Naive thymus-derived CD4-positive, alpha-beta T cell (primary cell): ENCODE measurements at places on chromosomes 1 and 21. TPM values are rescaled to one million over a fixed set of nuclear protein-coding genes. Genes with fewer than 3 reads are reported as not detected.

DNA sequence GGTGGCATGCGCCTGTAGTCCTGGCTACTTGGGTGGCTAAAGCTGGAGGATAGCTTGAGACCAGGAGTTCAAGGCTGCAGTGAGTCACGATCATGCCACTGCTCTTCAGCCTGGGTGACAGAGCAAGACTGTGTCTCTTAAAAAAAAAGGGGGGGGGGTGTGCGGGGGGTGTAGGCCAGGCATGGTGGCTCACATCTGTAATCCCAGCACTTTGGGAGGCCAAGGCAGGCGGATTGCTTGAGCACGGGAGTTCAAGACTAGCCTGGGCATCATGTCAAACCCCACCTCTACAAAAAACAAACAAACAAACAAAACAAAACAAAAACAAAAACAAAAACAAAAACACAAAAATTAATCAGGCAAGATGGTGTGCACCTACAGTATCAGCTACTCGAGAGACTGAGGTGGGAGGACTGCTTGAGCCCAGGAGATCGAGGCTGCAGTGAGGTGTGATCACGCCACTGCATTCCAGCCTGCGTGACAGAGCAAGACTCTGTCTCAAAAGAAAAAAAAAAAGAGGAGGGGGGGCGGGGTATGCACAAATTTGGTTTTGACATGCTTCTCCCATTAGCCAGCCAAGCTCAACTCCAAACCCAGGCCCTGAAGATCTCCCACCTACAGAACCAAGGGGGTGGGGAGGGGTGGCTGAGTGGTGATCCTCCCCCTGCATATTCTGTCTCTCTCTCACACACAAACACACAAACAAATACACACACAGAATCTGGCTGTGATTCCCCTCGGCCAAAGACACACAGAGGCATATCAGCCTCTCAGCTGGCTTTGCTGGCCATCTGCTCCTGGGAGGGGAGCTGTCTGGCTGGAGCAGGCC, 3.1 kb downstream of the PTAFR start:
- no peaks in the 10 kb centered on the region for H3K36me3 ChIP-seq
- no peak overlapping the region for H3K4me3 ChIP-seq
- H3K27me3 ChIP-seq, result no peaks in the 10 kb centered on the region

The KIAA1614 gene
- 0.24 TPM for total RNA-seq

The RIPK4 gene
- 0.76 TPM for total RNA-seq

DNA sequence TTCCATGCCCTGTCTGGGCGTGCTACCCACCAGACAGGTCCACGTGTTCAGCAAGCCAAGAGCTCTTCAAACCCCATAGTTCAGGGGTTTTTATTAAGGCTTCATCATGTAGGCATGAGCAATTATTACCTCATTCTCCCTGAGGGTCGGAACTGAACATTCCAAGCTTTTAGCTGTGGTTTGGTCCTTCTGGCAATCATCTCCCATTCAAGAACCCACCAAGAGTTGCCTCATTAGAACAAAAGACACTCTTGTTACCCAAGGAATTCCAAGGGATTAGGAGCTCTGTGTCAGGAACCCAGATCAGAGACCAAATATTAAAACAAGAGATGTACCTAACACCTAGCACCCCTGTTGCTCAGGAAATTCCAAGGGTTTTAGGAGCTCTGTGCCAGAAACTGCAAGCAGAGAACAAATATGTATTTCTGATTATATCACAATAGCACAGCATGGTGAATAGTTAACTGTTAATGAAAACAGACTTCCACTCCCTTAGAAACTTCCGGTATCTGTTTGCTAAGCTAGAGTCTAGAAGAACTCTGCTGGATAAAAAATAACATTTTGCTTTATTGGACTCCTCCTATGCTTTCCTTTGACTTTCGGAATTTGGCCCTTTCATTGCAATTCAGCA, 201.2 kb upstream of the L1TD1 start:
- no peaks in the 10 kb centered on the region for H3K27me3 ChIP-seq
- no peaks in the 10 kb centered on the region for H3K36me3 ChIP-seq
- H3K4me1 ChIP-seq, result no peaks in the 10 kb centered on the region
- H3K27ac ChIP-seq, result no peak overlapping the region

The CD1E gene
- 0.42 TPM for total RNA-seq

The FNDC5 gene
- not detected for total RNA-seq

- no peaks in the 10 kb centered on the region for H3K36me3 ChIP-seq
- H3K27me3 ChIP-seq, result no peaks in the 10 kb centered on the region
- no peak overlapping the region for H3K4me3 ChIP-seq
- DNase-seq, result no peak
- no peak overlapping the region for H3K27ac ChIP-seq
Observed at GRCh38 chr1:162003830-162004215, 19.8 kb downstream of the OLFML2B start.

DNA sequence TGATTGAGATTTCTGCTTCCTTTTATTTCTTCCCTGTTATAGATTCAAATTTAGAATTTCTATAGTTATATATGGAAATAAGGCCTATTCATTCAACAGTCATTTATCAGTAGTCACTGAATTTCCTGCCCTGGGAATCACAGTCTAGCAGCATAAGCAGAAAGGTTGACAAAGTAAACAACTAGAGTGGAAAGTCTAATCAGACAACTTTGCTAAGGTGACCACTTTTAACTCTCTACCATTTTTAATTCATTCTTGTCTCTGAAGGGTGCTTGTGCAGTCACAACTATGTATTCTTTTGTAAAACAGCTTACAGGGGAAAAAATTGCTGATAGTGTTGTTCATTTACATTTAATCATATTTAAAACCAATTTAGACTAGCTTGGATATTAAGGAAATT, 66.1 kb upstream of the PLA2G4A start:
- no peaks in the 10 kb centered on the region for H3K4me1 ChIP-seq
- no peaks in the 10 kb centered on the region for H3K36me3 ChIP-seq
- DNase-seq, result no peak
- H3K27me3 ChIP-seq, result no peaks in the 10 kb centered on the region
- no peak overlapping the region for H3K27ac ChIP-seq
- H3K4me3 ChIP-seq, result no peak overlapping the region

- no peaks in the 10 kb centered on the region for H3K27me3 ChIP-seq
- no peaks in the 10 kb centered on the region for H3K4me1 ChIP-seq
- no peaks in the 10 kb centered on the region for H3K36me3 ChIP-seq
- no peak overlapping the region for H3K27ac ChIP-seq
- no peak for DNase-seq
Observed at GRCh38 chr1:170164103-170164763, 18.5 kb downstream of the NTMT2 start.

The VANGL2 gene
- total RNA-seq, result not detected in 2 replicates

DNA sequence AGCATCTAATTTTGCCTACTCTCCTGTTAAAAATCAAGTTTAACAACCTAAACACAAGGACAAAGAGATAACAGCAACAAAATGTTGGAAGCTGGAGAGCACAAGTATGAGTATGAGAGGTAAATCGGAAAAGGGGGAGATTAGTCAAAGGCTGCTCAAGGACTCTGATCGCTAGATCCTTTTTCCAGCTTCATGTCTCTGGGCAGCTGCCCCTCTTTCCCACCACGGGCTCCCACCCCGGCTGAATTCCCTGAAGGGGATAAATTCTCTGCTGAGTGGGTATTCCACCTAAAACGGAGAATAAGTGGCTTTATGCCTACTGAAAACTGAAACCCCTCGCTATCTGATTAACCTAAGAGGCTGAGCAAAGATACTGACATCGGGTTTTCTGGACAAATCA, 696 bp upstream of the CTBS start:
- DNase-seq, result no peak
- peaks cover 2% of the 10 kb centered on the region for H3K36me3 ChIP-seq
- H3K4me1 ChIP-seq, result peaks cover 9% of the 10 kb centered on the region
- peak overlapping the region; percentile 69 for H3K27ac ChIP-seq

DNA sequence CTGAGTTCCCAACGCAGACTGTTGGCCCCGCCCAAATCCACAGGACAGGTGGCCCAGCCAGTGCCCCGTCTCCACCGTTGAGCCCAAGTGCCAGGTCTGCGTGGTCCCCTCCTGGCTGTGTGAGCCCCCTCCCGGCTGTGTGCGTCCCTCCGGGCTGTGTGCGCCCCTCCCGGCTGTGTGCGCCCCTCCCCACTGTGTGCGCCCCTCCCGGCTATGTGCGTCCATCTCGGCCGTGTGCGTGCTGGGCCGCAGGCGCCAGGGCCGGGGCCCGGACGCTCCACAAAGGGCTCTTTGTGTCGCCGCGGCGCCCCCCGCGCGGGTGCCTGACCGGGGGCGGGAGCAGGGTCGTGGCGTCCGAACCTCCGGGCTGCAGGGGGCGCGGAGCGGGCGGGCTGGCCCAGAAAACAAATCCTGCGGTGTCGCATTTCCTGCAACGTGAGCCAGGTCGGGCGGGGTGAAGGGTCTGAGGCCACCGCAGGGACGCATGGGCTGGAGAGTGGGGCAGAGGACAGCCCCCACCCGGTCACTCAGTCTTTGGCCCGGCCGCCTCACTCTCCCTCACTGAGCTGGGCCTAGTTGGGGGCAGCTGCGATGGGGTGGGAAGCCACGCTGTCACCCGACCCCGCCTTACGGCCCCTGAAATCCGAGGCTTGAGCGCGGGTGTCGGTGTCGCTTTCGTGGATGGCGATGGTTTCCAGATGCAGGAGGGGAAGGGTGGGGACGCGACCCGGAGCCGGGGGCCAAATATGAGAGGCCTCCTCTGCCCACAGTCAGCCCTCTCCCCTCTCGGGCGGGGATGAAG, 18.8 kb downstream of the TNFRSF25 start:
- no peaks in the 10 kb centered on the region for H3K36me3 ChIP-seq
- H3K4me3 ChIP-seq, result peak overlapping the region; percentile 24
- H3K4me1 ChIP-seq, result peaks cover 19% of the 10 kb centered on the region
- H3K27me3 ChIP-seq, result peaks cover 9% of the 10 kb centered on the region
- no peak for DNase-seq

GRCh38 chr1:11321656-11322491, 48.9 kb downstream of the UBIAD1 start:
- DNase-seq, result no peak
- no peak overlapping the region for H3K4me3 ChIP-seq
- H3K36me3 ChIP-seq, result no peaks in the 10 kb centered on the region
- H3K27ac ChIP-seq, result no peak overlapping the region

DNA sequence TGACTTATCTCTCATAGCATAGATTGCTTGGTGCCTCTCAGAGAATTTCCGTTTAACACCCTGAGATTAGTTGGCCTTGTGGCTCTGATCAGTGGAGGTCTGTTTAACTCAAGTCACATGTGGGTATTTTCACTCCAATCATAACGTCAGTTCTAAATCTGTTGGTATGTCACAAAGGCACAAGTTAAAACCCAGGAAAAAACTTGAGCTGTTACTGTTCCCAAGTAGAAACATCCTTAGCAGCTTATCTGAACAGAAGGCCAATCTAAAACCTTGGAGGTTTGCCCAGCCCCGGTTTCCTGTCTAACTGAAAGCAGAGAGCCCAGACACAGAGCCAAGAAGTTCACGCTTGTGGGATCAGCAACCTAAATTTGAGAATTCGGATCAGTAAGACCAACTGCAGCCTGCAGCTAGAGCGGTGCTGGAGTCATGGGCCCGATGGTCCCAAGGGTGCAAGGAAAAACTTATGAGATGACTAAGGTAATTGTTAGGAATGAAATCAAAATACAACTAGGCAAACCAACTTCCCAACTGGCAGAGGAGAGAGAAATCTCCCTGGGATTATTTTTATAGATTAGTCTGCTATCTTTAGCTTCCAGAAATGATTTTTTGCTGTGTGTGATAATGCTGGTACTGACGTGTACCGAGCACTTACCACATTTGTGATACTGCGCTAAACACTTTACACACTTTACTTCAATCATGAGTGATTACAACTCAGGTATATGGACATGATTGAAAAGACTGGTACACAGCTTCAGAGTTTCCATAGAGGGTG, 90.2 kb upstream of the C1orf21 start:
- no peak overlapping the region for H3K4me3 ChIP-seq
- no peaks in the 10 kb centered on the region for H3K4me1 ChIP-seq
- no peaks in the 10 kb centered on the region for H3K27me3 ChIP-seq
- no peaks in the 10 kb centered on the region for H3K36me3 ChIP-seq
- H3K27ac ChIP-seq, result no peak overlapping the region

- H3K27me3 ChIP-seq, result no peaks in the 10 kb centered on the region
- no peaks in the 10 kb centered on the region for H3K36me3 ChIP-seq
- no peak overlapping the region for H3K4me3 ChIP-seq
- no peak overlapping the region for H3K27ac ChIP-seq
- DNase-seq, result no peak
Observed at GRCh38 chr1:2061065-2061778, 11.0 kb downstream of the PRKCZ start.

The PROK1 gene
- total RNA-seq, result not detected

GRCh38 chr21:42833439-42833815, 45.9 kb downstream of the WDR4 start:
- H3K27ac ChIP-seq, result peak overlapping the region; percentile 4
- H3K36me3 ChIP-seq, result no peaks in the 10 kb centered on the region
- peaks cover 29% of the 10 kb centered on the region for H3K4me1 ChIP-seq

The SYPL2 gene
- not detected for total RNA-seq

- no peak overlapping the region for H3K4me3 ChIP-seq
- peaks cover 5% of the 10 kb centered on the region for H3K27me3 ChIP-seq
- DNase-seq, result no peak
- no peak overlapping the region for H3K27ac ChIP-seq
- H3K4me1 ChIP-seq, result no peaks in the 10 kb centered on the region
Observed at GRCh38 chr1:47725000-47725473, 272.1 kb downstream of the TRABD2B start.

The SCYL3 gene
- total RNA-seq, result 15.8 and 17.3 TPM in 2 replicates

The TMEM52 gene
- not detected in 2 replicates for total RNA-seq

DNA sequence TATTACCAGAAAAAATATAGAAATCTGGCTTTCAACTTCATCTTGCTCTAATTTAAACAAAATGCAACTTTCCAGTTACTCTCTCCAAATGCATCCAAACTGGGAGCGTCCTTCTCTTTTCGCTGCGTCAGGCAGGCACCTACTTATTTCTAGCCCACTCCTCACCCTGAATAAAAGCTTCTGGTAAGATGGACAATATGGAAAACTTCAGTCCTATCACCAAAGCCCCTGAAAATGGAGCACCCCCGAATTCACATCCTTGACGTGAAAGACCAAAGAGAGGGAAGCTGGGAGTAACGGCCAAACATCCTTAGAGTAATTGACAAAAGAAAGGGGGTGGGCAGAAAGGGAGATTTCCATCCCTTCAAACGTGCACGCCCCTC, 5.5 kb upstream of the PROX1 start:
- peaks cover 56% of the 10 kb centered on the region for H3K27me3 ChIP-seq
- H3K4me3 ChIP-seq, result no peak overlapping the region
- H3K27ac ChIP-seq, result no peak overlapping the region
- no peak for DNase-seq
- no peaks in the 10 kb centered on the region for H3K4me1 ChIP-seq
- no peaks in the 10 kb centered on the region for H3K36me3 ChIP-seq

The CAPN8 gene
- not detected in 2 replicates for total RNA-seq

GRCh38 chr21:33427051-33427450, 23.8 kb downstream of the IFNGR2 start:
- no peaks in the 10 kb centered on the region for H3K27me3 ChIP-seq
- H3K4me3 ChIP-seq, result no peak overlapping the region
- H3K4me1 ChIP-seq, result no peaks in the 10 kb centered on the region
- H3K36me3 ChIP-seq, result peaks cover 6% of the 10 kb centered on the region
- no peak overlapping the region for H3K27ac ChIP-seq
- DNase-seq, result no peak
